ENCODE measurements at places on chromosomes 2 and 18. TPM values are rescaled to one million over a fixed set of nuclear protein-coding genes. Genes with fewer than 3 reads are reported as not detected.

POTEJ gene
- 0.12 TPM for polyA plus RNA-seq

PRSS56 gene
- 0.13 TPM for polyA plus RNA-seq

CNGA3 gene
- 0.04 TPM for polyA plus RNA-seq

NFATC1 gene
- polyA plus RNA-seq = 8.0 TPM

DNA sequence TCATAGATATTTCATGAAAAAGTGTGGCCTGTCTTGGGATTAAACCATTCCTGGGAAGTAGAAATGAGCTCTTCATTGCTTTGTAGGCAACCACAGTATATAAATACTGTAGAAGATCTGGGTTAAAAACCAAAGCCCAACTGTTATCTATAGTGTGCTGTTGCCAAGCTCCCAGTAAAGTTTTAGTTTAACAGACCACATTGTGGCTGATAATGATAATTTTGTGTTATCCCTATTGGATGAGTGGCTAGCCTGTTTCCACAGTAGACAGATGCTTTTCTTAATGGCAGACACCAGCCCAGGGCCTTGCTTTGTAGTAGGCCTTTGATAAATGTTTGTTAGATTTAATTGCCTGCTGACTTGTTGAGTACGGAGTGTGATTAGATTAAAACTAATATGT is 52.1 kb downstream of the FMNL2 start:
- DNase-seq = no peak

UGT1A8 gene
- polyA plus RNA-seq = not detected

- DNase-seq = peak; percentile 52
Measured at GRCh38 chr2:66439812-66440542, 5.1 kb downstream of the MEIS1 start.

NT5DC4 gene
- 0.06 TPM for polyA plus RNA-seq

DNA sequence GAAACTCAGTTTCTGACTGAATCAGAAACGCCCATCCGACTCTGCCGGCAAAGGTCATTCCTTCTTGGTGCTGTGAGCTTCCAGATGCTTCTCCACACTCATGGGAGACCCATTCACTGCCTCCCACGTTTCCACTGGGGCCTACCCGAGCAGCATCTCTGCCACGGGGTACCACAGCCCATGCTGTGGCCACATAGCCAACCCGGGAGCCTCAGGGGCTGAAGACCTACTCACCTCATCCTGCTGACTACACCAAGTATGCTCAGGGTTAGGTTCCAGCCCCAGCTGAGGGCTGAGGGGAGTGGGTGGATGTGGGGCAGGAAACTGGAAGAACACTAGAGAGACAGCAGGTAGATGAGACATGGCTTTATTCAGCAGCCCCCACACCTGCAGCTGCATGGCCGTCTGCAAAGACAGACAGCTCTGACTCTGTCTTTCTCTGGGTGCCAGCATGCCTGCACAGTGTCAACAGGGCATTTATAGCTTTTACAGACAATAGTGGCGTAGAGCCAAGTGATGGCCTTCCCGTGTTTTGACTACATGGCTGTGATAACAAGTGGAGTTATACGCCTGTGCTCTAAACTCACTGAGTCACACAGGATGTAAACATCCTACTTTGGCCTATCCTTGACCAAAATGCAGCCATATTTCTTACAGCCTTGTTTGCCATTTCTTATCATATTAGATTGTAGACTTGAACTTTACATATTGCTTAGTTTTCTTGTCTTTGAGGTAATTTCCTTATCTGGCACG is 16.5 kb upstream of the KLHL23 start:
- no peak for DNase-seq

Measured in right lung (tissue), 10 donors.